ENCODE measurements at places on chromosomes 13 and 19. TPM values are rescaled to one million over a fixed set of nuclear protein-coding genes. Genes with fewer than 3 reads are reported as not detected.

Gene PVR
- total RNA-seq, result 49.1 TPM

Gene ZNF723
- not detected for total RNA-seq

Gene CEACAM20
- total RNA-seq, result not detected

Gene KLF1
- 1.1 TPM for total RNA-seq

Gene SMIM44
- not detected for total RNA-seq

Gene GJB6
- total RNA-seq, result not detected

Gene C19orf73
- total RNA-seq, result 0.67 TPM

Gene IPO5
- 115 TPM for total RNA-seq

Gene PEAK3
- total RNA-seq, result 0.71 TPM

Gene FOXA3
- not detected for total RNA-seq

Gene SULT2A1
- total RNA-seq, result not detected

Gene LIN7B
- 9.8 TPM for total RNA-seq

Gene FCER2
- total RNA-seq, result 3.7 TPM

Gene TLE6
- 4.4 TPM for total RNA-seq

Gene TMEM190
- not detected for total RNA-seq

Gene NKPD1
- not detected for total RNA-seq

Gene CACNA1A
- total RNA-seq, result 37.4 TPM

Gene CEACAM4
- 1.9 TPM for total RNA-seq

Gene CEACAM19
- total RNA-seq, result 23.4 TPM

Gene DNAAF3
- 0.62 TPM for total RNA-seq

Gene ARHGAP33
- total RNA-seq, result 26.8 TPM

Gene SAFB2
- 121 TPM for total RNA-seq

Gene RASIP1
- total RNA-seq, result 28.0 TPM

Data from sciatic nerve (tissue), 2 donors.